T-cell (primary cell): ENCODE measurements at places on chromosomes 6 and 20.

DNA sequence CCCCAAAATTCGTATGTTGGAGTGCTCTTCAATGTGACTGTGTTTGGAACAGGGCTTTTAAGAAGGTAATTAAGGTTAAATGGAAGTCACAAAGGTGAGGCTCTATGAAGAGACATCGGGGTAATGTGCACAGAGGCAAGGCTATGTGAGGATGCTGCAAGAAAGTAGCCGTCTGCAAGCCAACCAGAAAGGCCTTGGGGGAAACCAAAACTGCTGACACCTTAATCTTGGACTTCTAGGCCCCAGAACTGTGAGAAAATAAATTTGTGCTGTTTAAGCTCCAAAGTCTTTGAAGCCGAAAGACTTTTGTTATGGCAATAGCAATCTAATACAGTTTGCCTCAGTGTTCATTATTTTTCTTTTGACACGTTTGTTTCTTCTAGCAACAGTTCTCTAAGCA, 2.4 kb upstream of the IRAK1BP1 start:
- no peak for DNase-seq

GRCh38 chr20:59667131-59667530, 62.8 kb downstream of the PHACTR3 start:
- DNase-seq: no peak

GRCh38 chr20:59481067-59481466, 123.3 kb upstream of the PHACTR3 start:
- DNase-seq: no peak

GRCh38 chr6:113734982-113735381, 122.2 kb upstream of the MARCKS start:
- DNase-seq: no peak

- no peak for DNase-seq
Measured at GRCh38 chr6:142329486-142330113, 27.8 kb downstream of the ADGRG6 start.

DNA sequence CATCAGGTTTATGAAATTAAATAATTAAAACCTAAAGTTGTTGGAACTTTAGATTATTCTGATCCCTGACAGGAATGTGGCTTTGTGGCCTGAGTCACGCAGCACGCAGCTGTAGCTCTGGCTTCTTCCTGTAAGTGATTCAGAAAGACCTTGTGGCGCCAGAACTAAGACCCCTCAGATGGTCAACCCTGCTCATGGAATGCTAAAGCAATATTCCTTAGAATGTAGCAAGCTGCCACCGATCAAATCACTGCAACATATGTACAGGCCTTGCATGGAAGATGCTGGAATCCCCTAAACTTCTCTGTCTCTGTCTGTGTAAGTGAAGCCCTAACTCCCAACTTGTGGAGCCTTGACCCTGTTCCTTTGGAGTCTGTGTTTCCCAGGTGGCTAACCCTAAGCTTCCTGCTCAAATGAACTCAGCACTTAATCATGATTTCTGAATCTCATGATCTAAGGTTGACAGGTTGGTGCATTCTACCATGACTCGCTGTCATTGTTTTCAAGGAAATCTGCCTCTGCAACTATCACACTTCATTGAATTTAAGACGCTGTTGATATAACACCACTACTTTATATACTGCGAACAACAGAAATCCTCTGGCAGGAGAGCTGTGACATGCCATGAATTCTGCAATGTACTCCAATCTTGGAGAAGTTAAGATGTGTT, 111.2 kb upstream of the CST7 start:
- no peak for DNase-seq

DNA sequence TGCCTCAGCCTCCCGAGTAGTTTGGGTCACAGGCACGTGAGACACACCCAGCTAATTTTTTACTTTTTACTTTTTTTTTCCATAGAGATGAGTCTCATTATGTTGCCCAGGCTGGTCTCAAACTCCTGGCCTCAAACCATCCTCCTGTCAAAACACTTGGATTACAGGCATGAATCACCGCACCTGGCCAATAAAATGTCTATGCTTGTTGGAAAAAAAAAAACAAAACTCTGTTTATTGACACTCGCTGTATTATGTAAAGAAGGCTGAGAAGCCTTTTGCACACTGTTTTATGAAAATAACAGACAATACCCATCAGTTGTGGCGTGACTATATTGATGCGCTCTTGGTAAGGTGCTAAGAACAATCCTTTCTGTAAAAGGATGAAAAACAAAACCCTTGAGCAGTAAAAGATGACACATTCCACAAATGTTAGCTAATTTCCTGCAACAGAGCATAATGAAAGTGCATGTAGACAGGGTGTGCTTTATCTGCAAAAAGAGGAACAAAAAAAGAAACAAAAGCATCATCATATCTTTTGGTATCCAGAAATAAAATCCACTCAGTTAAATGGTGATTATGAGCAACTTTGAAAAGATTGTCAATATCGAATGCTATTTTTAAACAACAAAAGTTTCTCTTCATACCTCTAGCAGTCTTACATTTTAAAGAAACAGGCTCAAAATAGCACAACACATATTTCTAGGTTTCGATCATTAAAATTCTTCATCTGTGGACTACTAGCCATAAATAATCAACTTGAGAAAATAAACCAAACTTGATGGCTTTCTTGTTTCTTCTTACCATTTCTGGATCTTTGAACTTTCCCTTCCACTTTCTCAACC, 108.3 kb upstream of the PHACTR1 start:
- DNase-seq: no peak

DNA sequence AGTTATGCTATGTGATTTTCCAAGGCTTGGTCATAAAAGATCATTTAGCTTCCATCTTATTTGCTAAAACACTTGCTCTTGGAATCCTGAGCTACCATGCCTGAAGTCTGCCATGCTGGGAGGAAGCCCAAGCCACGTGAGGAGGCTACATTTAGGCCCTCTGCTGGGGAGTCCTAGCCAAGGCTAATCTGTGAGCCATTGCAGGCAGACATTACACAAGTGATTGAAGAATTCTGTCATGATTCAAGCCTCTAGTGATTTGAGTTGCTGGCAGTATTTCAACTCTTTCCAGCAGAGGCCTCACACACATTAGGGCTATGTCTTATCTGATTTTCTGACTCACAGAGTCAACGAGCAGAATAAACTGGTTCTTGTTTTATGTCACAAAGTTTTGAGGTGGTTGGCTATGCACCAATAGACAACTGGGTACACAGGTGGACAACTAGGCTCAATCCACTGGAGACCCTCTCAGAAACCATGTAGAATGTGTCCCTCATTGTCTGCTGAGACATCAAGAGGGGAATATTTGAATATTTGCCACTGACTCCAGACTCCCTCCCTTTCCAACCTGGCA, 227.2 kb upstream of the SULF2 start:
- no peak for DNase-seq

DNA sequence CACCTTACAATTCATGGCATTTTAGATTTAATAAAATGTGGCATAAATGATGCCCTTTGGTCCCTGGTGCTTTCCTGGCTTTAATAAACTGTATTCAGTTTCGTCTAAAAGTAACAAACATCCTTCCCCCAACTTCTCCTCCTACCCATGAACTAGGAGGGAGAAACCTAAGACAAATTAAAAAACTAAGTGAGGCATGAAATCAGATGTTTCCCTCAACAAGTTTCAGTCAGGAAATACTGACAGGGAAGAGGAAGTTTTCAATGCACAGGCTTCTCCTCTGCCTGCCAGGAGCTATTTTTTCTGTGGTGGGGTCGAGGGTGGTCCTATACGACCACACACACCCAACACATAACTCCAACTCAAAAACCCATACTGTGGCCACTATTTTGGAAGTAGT, 10.0 kb downstream of the HBS1L start:
- no peak for DNase-seq

- no peak for DNase-seq
Measured at GRCh38 chr6:6505111-6505510, 83.4 kb upstream of the LY86 start.

DNA sequence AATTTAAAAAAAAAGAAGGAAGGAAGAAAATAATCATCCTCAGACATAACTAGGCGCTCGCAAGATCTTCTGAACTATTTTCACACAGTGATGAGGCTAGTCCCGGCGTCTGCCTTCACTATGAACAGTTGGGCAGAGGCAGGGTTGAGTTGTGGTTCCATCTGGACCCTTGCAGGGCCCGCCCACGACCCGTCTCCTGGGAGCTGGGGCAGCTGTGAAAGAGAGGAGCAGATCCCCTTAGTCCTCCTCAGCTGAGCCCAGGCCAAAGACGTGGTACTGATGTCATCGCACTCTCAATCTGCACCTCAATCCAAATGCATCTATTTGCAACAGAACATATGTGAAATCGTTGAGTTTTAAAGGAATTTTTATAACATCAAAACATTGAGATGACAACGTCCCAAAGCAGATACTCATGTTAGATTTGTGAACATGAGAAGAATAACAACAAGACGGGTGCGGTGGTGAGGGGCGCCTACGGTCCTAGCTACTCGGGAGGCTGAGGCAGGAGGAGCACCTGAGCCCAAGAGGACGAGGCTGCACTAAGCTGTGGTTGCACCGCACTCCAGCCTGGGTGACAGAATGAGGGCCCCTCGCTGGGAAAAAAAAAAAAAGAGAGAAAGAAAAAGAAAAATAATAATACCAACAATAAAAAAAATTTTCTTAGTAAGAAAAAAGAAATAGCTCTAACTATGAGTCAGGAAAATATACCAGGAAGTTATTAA, 15.3 kb downstream of the TCFL5 start:
- DNase-seq: no peak

- no peak for DNase-seq
Measured at GRCh38 chr20:45047581-45048119, 53.3 kb downstream of the KCNS1 start.

DNA sequence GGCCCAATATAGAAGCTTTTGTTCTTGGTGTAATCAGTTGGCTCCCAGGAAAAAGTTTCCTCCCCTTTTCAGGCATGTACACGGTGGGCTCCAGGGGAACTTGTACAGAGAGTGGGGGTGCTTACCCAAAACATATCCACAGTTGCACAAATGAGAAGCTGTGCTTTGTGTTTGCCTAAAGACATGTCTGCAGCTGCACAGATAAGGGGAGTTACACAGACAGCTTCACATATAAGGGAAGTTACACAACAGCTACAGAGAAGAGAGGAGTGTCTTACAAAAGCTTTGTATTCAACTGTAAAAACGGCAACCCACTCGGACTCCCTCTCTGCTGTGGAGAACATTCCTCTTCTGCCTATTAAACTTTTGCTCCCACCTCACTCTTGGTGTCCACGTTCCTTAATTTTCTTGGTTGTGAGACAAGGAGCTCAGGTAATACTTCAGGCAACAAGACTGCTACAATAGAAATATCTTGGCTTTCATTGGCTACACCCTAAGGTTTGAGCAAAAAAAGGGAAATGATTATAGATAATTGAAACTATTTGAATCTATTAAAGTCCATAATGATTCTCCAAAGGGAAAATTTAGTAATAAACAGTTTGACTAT, 7.4 kb upstream of the PNRC1 start:
- no peak for DNase-seq

GRCh38 chr6:16332175-16332542, 93.8 kb downstream of the GMPR start:
- peak; percentile 79 for DNase-seq

DNA sequence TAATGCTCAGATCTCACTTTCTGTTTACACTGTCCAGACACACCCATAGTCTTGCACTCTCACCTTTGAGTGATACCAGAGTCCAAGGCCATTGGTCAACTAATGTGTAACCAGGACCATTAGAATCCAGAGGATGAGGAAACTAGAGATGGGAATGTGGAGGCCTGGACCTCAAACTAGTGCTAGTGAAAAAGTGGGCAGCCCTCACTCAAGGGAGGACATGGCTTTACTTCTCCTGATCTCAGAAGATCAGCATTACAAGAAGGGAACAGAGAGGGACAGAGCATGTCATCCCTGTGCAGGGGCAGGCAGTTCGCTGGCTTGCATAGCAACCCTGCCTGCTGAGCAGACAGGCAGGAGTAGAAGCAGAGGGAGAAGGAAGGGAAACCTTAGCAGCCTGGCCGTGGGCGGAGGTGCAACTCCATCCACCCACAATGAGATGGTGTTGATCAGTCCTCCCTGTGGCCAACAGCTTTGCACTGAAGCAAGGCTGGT, 22.6 kb upstream of the XRN2 start:
- no peak for DNase-seq

DNA sequence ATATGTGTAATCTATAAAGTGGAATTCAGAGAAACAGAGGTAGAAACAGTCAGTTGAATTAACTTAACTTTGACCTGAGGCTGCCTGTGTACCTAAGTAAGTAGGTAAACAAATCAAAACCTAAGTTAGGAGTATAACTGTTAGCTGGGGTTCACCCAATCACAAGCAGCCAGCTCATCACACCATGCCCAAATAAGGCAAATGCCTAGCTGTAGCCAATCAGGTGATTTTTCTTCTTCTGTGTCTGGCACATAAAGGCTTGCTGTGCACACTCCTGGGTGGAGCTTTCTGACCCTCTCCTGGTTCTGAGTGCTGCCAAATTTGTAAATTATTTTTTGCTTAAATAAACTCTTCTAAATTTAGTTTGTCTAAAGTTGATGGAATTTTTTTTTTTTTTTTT, 54.7 kb upstream of the TRIM39 start:
- DNase-seq: no peak

DNA sequence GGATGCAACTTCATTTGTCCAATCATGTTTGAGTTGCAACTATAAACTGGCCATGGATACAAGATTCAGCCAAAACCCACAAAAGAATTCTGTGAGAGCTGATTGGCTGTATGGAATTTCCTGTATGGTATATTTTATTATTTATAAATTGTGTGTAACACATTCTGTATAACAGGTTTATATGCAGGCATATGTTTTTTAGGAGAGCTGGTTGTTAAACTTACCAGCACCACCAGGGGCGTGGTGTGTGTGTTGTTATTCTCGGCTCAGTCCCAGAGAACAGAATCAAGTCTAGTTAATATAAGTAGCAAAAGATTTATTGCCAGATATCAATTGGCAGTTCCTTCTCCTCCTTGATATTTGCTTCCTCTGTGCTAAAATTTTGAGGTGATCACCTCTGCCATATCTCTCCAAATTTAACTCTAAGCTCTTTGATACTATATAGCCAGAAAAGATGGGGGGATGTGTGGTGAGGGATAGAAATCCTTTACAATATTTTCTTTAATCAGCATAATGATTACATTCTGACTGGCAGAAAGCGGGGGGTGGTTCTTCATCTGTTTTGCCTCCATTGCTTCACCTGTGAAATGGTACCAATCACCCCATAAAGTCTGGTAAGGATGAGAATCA, 22.9 kb downstream of the CNBD2 start:
- DNase-seq: no peak
